GM03348 (cell line): ENCODE measurements at places on chromosomes 2 and 18.

DNA sequence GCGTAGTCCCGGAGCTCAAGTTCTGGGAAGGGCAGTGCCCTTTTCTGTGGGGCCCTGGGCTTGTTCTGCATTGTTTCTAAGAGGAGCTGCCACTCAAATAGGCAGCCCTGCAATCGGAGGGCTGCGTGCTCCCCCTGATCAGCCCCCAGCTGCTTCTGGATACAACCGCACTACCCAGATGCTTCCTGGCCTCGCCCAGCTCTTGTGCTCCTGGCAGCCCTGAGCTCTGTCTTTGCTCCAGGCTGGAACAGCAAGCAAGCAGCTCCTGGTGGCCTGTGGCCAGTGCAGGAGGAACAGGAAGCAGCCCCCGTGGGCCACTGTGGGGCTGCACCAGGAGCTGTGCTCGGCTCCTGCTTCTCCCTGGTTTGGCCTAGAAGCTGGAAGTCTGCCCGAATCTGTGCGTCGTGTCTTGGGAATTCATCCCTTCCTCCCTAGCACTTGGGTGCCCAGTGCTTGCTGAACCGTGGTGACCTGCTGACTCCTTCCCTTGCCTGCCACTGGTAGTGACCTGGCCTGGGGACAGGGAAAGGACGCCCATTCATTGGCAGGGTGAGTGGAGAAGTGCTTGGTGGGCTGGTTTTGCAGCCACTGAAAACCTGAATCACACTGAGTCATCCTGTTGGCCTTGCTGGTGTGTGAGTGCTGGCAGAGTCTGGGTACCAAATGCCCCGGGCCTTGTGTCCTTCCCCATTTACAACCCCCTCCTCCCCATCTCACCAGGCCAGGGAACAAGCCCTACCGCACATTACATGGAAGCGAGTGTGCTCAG lies 27.3 kb upstream of the NTSR2 start:
- peak; percentile 66 for DNase-seq

- DNase-seq, result peak; percentile 22
These were observed 265.2 kb downstream of the CCDC85A start for GRCh38 chr2:56449002-56449431.

DNA sequence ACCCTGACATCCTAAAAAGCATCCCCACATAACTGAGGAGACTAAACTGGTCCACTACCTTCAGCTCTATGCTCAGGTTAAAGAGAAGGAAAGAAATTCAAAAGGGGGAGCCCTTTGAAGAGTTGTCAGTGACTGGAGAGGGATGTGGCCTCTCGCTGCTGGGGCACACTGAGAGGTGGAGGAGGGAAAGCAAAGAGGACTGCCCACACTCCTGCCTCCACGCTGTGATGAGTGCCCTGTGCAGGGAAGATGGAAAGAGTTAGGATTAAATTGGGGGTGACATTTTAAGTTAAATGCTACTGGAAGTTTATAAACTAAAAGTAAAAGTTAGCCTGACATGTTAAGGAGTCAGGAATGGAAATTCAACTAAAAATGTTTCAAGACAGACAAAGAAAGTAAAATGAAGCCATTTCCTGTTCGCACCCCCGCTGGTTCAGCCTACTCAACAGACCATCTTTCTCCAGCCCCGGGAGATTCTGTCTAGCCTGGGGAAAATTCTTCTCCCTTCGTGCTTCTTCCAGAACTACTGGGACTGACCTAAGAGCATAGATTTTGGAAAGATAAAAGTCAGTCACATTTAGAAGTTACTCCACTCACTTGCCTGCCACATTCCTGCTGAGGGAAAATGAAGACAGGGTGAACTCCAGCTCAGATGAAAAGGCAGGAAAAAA lies 17.8 kb upstream of the INO80C start:
- DNase-seq, result no peak

DNA sequence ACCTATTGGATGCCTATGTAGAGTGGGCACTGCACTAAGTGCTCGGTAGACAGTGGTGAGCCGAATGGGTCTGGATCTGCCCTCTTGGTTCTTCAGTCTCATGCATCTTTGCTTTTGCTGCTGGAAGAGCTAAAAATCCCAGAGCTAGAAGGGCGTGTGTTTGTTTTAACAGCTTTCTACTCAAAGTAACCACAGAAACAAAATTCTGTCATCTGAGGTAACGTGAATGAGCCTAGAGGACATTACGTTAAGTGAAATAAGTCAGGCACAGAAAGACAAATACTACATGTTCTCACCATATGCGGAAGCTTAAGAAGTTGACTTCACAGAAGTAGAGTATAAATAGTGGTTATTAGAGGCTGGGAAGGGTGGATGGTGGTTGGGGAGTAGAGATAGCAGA lies 119.8 kb downstream of the PLB1 start:
- no peak for DNase-seq

DNA sequence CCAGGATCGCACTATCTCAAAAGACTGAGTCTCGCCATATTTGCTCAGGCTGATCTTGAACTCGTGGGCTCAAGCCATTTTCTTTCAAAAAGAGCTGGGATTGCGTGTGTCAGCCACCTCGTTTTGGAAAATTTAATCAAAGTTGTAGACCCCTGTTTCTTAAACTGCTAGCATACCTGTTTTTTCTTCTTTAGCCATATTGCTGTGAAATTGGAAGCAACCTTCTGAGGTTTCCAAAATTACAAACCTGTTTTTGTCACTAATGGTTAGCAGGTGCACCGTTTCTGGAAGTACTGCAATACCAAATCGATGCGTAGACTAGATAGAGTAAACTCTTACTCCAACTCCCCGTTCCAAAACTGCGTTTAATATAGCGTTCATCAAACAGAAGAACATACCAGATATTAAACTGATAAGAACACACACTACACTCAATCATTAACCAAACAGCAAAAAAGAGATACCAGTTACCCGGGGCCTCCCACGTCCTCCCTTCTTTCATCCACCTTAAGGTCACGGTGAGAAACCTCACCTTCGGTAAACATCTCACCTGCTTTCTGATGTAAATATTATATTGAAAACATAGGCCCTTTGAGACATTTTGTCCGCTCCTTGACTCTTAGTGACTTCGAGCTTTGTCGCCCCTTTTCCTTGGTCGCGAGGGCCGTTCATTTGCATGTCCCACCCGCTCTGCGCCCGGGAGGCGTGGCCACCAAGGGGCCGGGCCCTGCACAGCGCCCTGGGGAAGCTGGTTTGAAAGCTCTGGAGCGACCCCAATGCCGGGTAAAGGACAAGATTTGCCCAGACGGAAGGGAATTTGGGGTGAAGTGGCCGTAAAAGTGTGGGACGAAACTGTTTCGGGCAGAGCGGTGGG lies at the start of gene RNU2-63P:
RNU2-63P (minus strand) TSS at position 462 of the 874 bp plus-strand sequence.
- peak; percentile 69 for DNase-seq

DNA sequence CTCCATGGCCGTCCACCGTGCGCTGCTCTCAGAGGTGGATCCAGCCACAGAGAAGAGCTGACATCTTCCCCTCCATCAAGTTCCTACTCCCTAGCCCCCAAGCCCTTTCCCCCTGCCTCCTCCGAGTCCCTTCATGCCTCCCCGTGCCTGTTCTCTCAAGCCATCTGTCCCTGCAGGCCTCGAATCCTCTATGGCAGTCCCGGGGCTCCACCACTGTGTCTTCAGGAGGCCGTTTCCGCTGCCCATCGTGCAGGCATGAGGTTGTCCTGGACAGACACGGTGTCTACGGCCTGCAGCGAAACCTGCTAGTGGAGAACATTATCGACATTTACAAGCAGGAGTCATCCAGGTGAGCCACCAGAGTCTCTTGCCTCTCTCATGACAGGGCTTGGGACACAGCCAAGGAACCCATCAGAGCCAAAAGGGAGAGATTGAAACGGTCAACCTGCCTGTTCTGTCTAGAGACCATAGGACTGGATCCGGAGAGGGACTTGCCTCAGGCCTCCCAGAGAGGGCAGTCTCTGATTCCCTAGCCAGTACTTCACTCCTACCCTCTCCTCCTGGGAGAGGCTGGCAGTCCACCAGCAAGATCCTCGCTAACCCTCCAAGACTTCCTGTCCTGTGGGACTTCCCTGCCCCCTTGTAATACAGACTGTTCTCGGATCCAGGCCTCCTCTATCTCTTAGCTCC lies 9.7 kb downstream of the UCN start:
- DNase-seq, result no peak

DNA sequence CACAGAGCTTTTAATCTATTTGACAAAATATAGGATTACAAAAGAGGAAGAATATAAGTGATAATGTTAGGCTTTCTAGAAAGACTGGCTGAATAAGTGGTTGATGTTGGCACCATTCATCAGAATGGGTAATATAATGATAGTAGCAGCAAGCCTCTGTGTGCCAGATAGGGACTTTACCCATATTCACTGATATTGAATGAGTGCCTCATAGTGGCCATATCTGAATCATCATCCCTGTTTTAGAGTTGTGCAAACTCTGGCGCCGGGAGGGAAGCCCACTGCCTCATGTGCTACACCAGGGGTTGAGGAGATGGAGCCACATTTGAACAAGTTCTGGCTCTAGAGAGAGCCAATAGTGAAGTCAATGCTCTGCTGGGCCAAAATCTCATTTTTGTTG lies 368.7 kb upstream of the CRIM1 start:
- no peak for DNase-seq

DNA sequence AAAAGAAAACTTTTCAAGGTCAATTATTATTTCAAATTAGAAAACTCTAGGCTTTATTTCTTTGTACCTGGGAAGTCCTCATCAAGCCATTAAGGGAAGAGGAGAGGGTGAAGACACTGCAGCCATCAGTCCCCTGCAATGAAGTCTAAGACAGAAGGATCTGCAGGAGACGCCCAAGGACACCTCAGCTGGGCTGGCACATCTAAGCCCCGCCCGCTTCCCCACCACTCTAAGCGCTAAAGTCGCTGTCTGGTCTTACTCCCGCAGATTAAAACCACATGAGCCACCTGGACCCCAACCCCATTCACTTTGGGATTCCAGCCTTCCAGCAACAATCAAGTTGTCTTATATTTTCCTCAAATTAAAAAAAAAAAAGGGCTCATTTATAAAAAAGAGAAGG lies 104.4 kb downstream of the AFF3 start:
- no peak for DNase-seq

- DNase-seq, result no peak
These were observed 68.2 kb downstream of the TBC1D8 start for GRCh38 chr2:101082998-101083397.

DNA sequence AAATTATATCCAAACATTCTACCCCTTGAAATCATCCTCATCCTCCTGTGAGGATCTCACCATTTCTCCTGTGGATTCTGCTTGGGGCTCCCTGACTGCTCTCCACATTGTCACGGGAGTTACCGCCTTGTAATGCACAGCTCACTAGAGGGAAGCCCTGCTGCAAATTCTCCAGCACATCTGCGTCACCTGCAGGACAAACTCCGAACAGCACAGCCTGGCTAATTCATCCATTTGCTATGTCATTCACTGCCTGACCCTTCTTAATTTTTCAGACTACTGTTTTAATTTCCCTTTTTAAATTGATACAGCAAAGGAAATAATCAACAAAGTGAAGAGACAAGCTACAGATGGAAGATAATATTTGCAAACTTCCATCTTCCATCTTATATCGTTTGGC lies 627.4 kb downstream of the FBXO15 start:
- no peak for DNase-seq
